BE2C (cell line): ENCODE measurements at places on chromosomes 2 and 18.

GRCh38 chr2:49002750-49003149 lies 151.6 kb downstream of the FSHR start:
- no peak for DNase-seq

DNA sequence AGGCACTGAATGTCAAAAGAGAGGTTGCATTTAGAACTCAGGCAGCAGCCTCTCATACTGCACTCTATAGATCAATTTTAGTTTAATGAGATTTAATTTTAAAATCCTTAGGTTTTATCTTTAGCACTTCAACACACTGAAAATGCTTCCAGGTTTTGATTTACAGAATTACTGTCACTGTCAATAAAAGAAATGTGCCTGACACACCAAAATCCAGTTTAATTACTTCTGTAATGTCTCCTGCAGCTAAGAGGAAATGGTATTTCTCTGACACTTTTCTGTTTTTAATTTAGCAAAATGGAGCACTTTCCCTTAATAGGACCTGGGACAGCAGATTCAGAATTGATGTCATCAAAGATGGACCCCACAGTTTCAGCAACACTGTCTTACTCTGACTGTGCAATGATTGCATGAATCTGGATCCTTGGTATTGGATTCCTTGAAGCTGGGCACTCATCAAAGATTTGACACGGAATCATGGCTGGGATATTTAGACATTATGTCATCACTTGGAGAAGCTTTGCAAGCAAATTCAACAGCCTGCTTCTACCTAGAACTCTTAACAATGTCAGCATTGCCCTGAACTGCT lies 576.5 kb downstream of the NRXN1 start:
- DNase-seq: no peak

DNA sequence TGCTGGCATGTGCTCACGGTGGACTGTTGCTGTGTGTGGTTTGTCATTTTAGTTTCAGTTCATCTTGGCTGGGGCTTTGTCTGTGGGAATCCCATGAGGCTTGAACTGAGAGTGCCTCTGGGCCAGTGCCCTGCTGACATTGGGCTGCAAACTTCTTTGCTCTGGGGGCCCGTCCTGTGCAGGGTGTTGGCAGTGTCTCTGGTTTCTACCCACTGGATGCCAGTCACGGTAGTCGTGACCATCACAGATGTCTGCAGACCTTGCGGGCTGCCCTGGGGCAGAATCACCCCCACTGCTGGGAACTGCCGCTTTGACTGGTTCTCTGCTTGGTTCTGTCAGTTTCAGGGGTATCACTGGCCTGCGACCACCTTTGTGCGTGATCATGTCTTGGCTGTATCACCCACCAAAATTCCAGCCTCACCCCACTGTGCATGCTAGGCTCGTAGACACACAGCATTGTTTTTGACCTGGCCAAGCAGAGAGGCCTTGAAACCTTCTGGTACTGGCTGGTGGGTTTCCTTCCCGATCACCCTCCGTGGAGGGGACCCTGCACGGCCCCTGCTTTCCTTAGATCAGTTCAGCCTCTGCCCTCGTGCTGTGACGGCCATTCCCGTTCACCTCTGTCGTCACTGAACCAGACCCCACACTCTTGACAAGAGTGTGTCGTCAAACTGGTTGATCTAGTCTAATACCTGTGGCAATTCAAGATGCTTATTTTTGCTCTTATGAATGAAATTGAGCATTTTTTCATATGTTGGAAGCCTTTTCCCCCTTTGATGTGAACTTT lies 57.6 kb downstream of the KCNG2 start:
- DNase-seq: no peak

DNA sequence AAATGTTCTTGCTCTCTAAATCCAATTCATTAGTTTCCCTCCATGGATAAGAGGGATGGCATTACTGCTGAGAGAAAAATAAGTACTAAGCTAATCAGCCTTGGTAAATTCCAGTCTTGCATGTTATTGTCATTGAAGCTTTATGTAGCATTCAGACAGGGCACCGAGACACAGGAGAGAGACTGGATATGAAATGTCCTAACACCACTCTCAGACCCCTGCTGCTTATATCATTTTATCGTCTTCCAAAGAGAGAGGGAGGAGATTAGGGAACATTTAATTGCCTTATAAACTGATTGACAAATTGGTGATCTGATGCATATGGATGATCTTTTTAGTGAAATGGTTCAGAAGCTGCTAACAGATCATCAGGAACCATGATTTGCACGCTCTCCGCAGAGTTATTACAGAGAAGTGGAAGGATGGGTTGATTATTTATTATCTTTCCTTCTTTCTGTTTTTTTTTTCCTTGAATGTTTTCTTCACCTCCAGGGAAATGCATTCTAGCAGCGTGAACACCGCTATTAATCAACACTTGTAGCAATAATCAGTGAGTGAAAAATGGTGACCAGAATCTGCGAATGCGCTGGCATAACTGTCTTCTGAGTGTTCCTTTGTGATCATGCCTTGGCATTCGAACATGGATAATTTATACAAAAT lies 150.7 kb upstream of the NRP2 start:
- no peak for DNase-seq

DNA sequence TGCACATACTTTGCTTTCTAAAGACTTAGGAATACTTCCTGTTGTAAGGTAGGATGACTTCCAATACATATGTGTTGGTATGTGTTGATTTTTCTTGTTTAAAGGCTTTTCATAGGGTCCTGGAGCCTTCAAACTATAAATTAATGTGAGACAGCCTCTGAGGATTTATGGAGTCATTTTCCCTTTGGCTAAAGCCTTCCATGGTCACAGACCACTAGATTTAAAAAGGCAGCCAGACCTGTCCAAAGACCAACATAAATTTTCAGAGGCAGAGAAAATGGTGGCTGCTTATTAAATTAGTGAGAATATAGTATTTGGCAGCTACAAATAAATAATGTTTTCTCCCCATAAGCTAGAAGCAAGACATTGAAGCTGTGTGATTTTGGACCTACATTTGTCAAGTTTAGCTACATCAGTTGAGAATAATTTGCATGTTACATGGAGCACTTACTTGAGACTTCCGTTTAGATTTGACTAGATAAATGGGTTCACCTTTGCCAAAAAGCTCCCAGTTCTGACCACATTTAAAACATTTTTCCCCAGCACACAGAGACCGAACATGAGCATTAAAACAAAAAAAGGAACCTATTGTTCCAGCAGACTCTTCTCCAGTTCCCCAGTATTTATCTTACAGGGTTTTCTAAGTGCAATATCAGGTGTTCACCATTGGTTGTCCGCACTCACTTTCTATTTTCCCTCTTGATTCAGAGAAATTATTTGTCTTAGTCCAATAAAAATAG lies 402.9 kb downstream of the PARD3B start:
- DNase-seq: no peak

DNA sequence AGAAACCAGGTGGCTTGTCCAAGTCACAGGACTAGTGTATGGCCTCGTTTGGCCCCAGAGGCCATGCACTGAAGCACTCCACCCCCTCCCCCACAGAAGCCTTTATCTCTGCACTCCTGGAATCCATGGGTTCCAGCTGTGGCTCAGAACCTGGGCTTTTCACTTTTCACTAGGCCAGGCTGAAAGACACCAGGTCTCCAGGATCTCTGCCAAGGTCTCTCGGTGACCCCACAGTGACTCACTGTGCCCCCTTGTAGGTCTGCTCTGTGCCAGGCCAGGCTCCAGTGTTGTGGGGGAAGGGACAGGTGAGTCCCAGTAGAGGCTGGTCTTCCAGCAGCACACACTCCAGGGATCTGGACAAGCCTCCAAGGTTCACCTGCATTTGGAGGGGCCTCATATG lies 31.0 kb upstream of the GLI2 start:
- DNase-seq: no peak

GRCh38 chr2:68784188-68784587 lies 49.6 kb downstream of the ARHGAP25 start:
- DNase-seq: no peak

DNA sequence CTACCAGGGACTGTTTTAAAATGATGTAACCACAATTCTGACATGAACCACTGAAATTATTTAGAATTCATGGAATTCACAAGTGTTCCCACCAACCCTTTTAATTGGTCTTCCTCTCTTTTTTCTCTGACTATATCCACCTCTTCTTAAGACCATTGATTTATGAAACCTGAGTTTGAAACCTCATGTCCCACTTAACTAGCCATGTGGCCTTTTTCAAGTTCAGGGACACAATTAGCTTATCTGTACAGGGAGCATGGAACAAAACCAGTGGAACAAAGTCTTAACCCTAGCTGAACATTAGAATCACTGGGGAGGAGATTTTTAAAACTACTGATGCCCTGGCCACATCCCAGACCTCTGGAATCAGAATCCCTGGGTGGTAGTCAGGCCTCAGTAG lies 41.6 kb upstream of the TMEM163 start:
- no peak for DNase-seq

DNA sequence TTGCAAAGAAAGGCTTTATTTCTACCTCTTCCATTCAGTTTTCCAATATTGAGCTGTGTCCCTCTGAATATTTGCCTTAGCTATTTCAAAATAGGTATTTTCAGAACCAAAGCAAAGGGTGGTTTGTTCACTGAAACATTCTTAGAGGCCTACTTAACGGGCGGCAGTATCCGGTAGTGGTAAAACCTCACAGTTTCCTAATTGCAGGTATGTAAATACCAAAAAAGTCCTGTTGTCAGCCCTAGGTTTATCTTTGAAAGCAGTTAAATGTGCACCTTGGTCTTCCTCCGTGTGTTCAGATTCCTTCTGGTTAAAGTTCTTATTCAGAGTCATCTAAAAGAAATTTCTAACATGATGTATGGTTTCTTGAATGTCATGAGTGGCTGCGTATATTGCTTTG lies 38.9 kb downstream of the CCNT2 start:
- no peak for DNase-seq

DNA sequence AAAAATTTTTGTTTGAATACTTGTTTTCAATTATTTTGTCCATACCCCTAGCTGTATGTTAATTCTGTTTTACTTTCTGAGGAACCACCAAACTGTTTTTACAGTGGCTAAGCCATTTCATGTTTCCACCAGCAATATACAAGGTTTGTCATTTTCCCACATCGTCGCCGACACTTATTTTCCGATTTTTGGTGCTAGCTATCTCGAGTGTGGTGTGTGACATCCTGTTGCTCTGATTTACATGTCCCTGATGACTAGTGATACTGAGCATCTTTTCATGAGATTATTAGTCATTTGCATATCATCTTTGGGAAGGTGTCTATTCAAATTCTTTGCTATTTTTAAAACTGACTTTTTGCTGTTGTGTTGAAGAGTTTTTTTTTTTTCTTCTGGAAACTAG lies 7.2 kb upstream of the GPC1 start:
- no peak for DNase-seq

DNA sequence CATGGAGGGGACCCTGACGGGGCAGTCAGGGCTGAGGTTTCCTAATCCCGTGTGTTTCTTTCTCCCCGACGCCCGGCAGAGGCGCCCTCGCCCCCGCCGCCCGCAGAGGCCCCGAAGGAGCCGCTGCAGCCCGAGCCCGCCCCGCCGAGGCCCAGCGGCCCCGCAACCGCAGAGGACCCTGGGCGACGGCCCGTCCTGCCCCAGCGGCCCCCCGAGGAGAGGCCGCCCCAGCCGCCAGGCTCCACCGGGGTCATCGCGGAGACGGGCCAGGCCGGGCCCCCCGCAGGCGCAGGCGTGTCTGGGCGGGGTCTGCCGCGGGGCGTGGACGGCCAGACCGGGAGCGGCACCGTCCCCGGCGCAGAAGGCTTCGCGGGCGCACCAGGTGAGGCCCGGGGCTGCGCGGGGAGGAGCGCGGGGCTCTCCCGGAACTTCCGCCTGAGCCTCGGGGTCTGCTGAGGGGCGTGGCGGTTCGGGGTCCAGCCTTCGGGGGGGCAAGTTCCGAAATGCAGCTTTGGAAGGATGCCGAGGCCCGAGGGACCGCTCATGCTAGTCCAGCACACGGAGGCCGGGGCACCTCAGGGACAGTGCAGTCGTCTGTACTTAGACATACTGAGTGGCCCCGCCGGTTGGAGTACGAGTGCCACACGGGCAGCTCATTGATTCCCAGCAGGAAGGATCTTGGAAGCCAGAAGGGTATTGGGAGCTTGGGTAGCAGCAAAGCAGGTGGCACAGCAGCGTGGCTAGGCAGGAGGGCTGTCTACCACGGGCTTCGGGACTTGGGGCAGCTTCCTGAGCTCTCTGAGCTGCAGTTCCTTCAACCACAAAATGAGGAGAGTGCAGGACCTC lies 60.1 kb downstream of the EMILIN2 start:
- DNase-seq: peak; percentile 42

DNA sequence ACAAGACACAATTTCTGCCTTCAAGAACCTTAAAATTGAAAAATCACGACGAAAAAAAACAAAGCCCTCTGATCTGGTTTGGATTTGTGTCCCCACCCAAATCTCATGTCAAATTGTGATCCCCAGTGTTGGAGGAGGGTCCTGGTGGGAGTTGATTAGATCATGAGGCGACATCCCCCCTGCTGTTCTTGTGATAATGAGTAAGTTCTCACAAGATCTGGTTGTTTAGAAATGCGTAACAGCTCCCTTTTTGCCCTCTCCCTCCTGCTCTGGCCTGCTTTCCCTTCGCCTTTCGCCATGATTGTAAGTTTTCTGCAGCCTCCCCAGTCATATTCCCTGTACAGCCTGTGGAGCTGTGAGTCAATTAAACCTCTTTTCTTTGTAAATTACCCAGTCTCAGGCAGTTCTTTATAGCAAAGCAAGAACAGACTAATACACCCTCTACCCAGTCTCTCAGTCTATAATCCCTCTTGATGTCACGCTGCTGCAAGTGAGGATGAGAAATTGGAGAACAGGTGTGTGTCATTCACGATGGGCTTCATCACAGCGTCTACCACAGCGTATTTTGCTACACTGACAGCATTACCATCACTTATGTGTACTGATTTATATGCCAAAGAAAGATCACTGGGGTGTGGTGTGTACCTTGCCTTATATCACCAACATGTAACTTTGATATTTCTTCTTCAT lies 330.7 kb downstream of the MTX2 start:
- DNase-seq: no peak

GRCh38 chr18:45169610-45170009 lies 445.7 kb upstream of the SLC14A2 start:
- no peak for DNase-seq

GRCh38 chr2:200443916-200444315 lies 66.0 kb downstream of the KCTD18 start:
- no peak for DNase-seq

DNA sequence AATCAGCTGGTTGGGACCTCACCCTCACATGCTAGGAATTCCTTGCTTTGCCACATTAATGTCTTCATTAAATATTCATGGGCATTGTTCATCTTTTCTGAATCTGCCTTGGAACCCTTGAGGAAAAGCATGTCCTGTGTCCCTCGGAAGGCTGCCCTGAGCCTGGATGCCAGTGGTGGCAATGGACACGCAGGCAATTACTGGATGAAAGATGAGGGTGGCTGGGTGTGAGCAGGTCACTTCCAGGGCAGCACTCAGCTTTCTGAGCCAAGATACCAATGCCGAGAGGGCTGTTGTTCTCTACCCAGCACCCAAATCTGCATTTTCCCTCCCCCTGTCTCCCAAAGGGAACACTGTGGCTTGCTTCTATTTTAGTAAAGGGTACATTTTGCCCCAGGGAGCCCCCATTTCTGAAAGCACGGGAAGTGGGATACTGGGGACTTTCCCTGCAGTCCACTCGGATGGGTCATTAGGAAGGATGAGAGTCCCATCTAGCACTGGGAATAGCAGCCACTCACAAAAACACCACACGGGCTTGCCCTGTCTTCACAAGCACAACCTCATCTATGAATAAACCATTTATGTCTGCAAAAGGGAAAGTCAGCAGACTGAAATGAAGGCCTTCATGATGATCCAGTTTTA lies 234.8 kb downstream of the SOX11 start:
- DNase-seq: no peak
